ENCODE measurements at places on chromosomes 7 and 10.
A peak's percentile ranks its signal among the peaks of the same experiment; 100 is the strongest.

DNA sequence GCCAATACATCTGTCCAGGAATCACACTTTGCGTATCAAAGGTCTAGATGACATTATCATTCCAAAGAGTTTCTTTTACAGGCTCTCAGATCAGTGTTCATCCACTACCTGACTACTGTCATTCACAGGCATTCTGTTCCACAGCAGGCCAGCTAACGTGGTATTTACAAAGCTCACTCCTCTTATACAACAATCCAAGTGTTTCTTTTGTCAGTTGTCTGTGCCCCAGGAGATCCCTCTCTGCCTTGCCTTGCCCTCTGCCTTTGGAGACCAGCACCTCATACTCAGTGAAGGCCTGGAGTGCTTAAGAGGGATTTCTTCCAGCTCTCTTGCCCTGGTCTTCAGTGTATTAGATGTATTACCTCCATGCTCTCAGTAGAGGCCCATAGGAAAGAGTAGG is 34.6 kb upstream of the CC2D2B start:
- DNase-seq, result no peak

- no peak for DNase-seq
Measured at GRCh38 chr10:70993051-70993450, 104.7 kb upstream of the PCBD1 start.

GRCh38 chr7:127678947-127679346 is 27.0 kb downstream of the SND1 start:
- DNase-seq, result no peak

DNA sequence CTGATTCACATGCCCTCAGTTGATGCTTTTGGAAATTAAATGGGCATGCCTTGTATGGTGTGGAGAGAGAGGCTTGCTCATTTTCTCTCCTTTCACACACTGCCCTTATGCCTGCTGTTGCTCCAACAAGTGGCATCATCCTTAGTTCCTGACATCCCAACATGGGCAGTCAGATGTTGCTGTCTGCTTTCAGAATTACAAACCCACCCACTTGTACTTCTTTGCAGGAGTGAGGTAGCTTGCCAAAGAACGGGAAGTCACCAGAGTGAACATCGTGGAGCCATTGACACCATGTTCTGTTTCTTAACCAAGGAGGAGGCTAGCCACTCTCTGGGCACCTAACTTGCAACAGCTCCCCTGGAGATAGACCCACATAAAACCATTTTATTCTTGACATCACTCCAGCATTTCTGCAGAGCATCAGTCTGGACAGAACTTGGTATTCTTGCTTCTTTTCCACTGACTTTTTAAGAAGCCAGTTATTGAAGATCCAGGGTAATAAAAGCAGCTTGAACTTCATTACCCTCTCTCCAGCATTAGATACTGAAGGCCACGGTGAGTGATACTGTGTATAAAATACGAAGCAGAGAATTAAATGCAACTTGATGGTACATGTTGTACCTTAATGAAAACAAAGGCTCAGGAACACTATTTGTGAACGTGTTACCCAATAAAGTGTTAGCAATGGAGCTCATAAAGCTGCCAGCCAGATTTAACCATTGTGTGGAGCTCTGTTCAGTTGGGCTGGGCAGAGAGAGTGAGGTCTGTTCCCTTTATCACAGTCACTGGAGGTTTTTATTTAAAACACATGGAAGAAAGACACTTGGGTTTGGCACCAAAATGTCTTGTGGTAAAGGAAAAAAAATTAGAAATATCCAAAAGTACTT is 195.8 kb upstream of the HABP2 start:
- DNase-seq, result no peak

DNA sequence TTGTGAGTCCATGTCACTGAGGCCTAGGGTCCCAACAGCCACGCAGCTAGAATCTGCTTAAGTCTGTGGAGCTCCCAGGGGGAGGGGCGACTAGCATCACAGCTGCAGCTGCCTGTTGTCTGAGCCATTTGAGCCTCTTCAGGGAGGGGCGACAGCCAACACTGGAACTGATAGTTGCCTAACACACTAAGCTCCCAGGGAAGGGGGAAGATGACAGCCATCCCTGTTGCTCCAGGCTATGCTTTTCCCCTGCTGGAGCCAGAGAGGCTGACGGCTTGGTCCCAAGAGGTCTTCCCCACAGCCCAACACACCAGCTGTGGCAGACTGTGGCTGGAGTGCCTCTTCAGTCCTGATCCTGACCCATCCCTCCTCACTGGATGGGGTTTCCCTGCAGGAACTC is 817.5 kb downstream of the NXPH1 start:
- DNase-seq, result no peak

- DNase-seq, result no peak
Measured at GRCh38 chr7:106890952-106891351, 25.9 kb downstream of the PIK3CG start.

- peak; percentile 59 for DNase-seq
Measured at GRCh38 chr10:110456046-110456445, 41.7 kb upstream of the DUSP5 start.

DNA sequence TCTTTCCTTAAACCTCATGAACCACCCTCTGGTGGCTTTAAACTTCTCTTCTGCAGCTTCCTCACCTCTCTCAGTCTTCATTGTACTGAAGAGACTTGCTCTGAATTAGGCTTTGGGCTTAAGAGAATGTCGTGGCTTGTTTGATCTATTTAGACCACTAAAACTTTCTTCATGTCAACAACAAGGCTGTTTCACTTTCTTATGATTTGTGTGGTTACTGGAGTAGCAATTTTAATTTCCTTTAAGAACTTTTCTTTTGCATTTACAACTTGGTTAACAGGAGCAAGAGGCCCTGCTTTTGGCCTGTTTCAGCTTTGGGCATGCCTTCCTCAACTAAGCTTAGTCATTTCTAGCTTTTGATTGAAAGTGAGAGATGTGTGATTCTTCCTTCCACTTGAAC is 38.1 kb upstream of the CDHR3 start:
- DNase-seq, result no peak

GRCh38 chr7:99249985-99250575 is 22.6 kb upstream of the MYH16 start:
- no peak for DNase-seq

GRCh38 chr7:153934048-153934447 is 118.2 kb upstream of the DPP6 start:
- DNase-seq, result no peak

- DNase-seq, result no peak
Measured at GRCh38 chr10:36345807-36346206, 703.7 kb upstream of the FZD8 start.

DNA sequence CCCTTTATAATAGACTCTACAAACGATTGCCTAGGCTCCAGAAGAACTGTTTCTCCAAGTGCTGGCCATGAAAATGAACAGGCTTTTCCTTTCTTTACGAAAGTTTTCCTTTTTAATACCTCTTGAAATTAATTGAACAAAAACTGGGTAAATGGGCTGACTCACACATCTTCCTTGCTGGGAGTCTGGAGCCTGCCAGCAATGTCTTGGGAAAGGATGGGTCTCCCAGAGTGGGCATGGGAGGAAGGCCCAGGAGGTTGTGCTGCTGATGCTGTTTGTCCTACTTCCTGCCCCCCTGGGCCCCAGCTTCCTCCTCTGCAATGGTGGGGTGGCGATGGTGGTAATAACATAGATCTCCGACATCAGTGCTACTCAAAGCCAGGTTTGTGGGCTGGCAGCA is 174.1 kb downstream of the RPS24 start:
- no peak for DNase-seq

DNA sequence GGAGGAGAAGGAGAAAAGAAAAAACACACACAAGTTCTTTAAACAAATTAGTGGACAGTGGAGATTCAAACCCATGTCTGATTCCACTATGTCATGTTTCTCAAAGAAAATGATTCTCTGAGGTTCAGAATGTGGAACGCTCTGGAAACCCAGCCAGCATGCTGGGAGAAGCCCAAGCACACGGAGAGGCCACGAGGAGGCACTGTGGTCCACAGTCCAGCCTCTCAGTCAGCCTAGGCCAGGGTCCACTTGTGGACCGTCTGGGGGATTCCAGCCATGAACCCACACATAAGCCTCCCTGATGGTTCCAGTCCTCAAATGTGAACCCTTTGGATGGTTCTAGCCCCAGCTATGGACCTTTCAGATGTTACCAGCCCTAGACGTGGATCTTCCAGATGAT is 73.4 kb downstream of the CAV1 start:
- DNase-seq, result peak; percentile 10

Measured in NCI-H446 (cell line).